ENCODE measurements at places on chromosomes 4 and X. TPM values are rescaled to one million over a fixed set of nuclear protein-coding genes. Genes with fewer than 3 reads are reported as not detected.

FOXP3 gene
- 0.08 TPM for polyA plus RNA-seq

RTL5 gene
- polyA plus RNA-seq = 0.99 TPM

DNA sequence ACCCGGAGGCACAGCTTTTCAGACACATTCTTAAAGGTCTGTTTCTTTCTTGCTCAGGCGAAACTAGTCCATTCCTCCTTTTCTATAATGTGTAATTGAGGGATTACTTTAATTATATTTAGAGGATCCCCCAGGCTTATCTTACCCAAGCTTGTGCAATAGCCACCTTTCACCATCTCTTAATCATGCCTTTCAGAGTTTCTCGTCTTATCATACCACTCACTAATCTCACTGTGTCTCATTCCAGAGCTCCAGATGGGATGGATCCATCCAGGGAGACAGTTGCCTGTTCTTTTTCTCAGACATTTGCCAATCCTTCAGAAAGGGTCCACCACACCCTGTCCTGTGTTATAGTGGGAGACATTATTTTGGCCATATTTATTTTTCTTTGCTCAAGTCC, 12.5 kb downstream of the SPARCL1 start:
- no peak for DNase-seq

GRCh38 chr4:70844180-70844579, 4.5 kb upstream of the GRSF1 start:
- DNase-seq = no peak

- no peak for DNase-seq
Measured at GRCh38 chr4:183011213-183011907, 87.7 kb upstream of the WWC2 start.

All from endothelial cell of umbilical vein (primary cell).